ENCODE measurements at places on chromosomes 12 and 14. TPM values are rescaled to one million over a fixed set of nuclear protein-coding genes. Genes with fewer than 3 reads are reported as not detected.

The OR4Q2 gene
- not detected for total RNA-seq

The GPR135 gene
- total RNA-seq, result 2.1 TPM

The LMNTD1 gene
- 0.37 TPM for total RNA-seq

The INHBC gene
- total RNA-seq, result not detected

The RECQL gene
- 51.5 TPM for total RNA-seq

The GPD1 gene
- total RNA-seq, result not detected

The AQP6 gene
- total RNA-seq, result under 0.01 TPM

The CABP1 gene
- 2.1 TPM for total RNA-seq

The AHNAK2 gene
- 59.3 TPM for total RNA-seq

The IL22 gene
- not detected for total RNA-seq

The TAS2R7 gene
- not detected for total RNA-seq

The BMP4 gene
- total RNA-seq, result 11.5 TPM

The KERA gene
- not detected for total RNA-seq

The KCNK13 gene
- not detected for total RNA-seq

The MMP19 gene
- 5.9 TPM for total RNA-seq

The OTOGL gene
- total RNA-seq, result 0.14 TPM

The PLEKHD1 gene
- under 0.01 TPM for total RNA-seq

The TMEM30B gene
- 0.14 TPM for total RNA-seq

The TMEM63C gene
- total RNA-seq, result 0.71 TPM

The SYNDIG1L gene
- not detected for total RNA-seq

The PTPN6 gene
- total RNA-seq, result under 0.01 TPM

The WASHC3 gene
- 114 TPM for total RNA-seq

The HNF1A gene
- not detected for total RNA-seq

The GPR68 gene
- 13.3 TPM for total RNA-seq

The SERPINA10 gene
- total RNA-seq, result not detected

The OTUB2 gene
- total RNA-seq, result 0.85 TPM

The ERP27 gene
- not detected for total RNA-seq

The ADSS1 gene
- total RNA-seq, result 5.3 TPM

The PHETA1 gene
- total RNA-seq, result 4.6 TPM

The LRRIQ1 gene
- 0.14 TPM for total RNA-seq

The OS9 gene
- total RNA-seq, result 180 TPM

The RIMBP2 gene
- 0.18 TPM for total RNA-seq

The GZMB gene
- total RNA-seq, result not detected

The SLC17A8 gene
- not detected for total RNA-seq

The SLC25A47 gene
- not detected for total RNA-seq

The IRAK3 gene
- total RNA-seq, result 8.1 TPM

The TSHR gene
- not detected for total RNA-seq
